ENCODE measurements at places on chromosomes 6 and 20. TPM values are rescaled to one million over a fixed set of nuclear protein-coding genes. Genes with fewer than 3 reads are reported as not detected.

The CST2 gene
- not detected for total RNA-seq

The BPIFB1 gene
- 263 TPM for total RNA-seq

The TSPO2 gene
- total RNA-seq, result not detected

The ADGB gene
- 6.2 TPM for total RNA-seq

The SCGN gene
- not detected for total RNA-seq

GRCh38 chr6:67896476-67896875 lies 738.6 kb upstream of the ADGRB3 start:
- DNase-seq, result no peak
- H3K4me1 ChIP-seq, result no peaks in the 10 kb centered on the region
- no peaks in the 10 kb centered on the region for H3K36me3 ChIP-seq
- no peaks in the 10 kb centered on the region for H3K27me3 ChIP-seq

DNA sequence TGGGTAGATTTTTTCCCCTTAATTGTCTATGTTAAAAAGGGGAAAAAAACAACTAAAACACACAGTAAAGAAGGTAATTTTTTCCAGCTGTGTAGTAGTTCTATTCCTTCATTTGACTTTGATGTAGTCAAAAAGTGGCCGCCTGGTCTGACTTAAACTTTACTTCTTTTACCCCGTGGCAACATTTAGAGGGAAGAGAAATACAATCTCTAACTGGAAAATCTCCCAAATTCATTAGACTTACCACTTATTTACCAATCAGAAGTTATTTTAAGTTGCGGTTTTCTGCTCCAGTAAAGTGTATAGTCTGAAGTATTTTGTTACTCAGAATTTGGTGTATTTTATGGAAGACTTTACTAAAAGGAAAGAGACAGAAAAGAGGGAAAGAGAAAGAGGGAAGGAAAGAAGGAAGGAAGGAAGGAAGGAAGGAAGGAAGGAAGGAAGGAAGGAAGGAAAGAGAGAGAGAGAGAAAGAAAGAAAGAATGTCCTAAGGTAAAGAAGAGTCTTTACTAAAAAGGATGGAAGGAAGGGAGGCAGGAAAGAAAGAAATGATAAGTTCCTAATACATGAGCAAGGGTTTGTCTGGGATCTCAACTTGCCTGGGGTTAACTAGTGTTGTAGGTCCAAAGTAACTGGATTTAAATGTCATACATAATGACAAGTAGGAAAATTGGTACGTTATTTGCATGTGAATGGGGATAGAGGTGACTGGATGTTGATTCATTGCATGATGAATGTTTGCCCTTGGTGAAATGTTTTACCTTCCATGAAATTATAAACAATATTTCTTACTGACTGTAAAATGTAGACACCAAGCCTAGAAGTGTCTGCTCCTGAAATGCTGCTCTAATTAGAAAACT lies 135.1 kb downstream of the SAMD5 start:
- no peak for DNase-seq
- no peaks in the 10 kb centered on the region for H3K4me1 ChIP-seq
- H3K36me3 ChIP-seq, result no peaks in the 10 kb centered on the region
- H3K27ac ChIP-seq, result no peak overlapping the region

DNA sequence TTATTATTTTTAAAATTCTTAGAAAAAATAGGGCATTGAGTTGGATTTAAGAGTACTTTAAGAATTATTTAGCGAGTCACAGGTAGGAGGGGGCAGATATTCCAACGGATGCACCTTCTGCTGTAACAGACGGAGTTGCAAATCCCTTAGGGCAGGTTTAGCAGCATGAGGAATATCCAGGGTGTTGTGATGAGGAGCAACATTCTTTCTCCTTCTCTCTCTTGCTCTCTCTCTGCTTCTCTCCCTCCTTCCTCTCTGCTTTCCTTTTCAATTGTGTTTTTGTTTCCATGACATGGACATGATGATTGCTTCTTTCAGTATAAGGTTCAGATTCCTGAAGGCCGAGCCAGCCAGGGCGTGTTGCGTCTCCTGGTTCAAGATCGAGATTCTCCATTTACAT lies 28.9 kb downstream of the CDH26 start:
- H3K36me3 ChIP-seq, result no peaks in the 10 kb centered on the region
- H3K4me3 ChIP-seq, result no peak overlapping the region
- peaks cover 11% of the 10 kb centered on the region for H3K4me1 ChIP-seq
- no peak for DNase-seq

- no peaks in the 10 kb centered on the region for H3K27me3 ChIP-seq
- DNase-seq, result no peak
Observed at GRCh38 chr6:31736768-31737314, 511 bp upstream of the CLIC1 start.

GRCh38 chr6:24307881-24308280 lies 50.0 kb downstream of the DCDC2 start:
- H3K27ac ChIP-seq, result no peak overlapping the region
- DNase-seq, result no peak
- H3K4me1 ChIP-seq, result no peaks in the 10 kb centered on the region
- H3K36me3 ChIP-seq, result no peaks in the 10 kb centered on the region

GRCh38 chr6:11092668-11093375 lies 812 bp upstream of the SMIM13 start:
- H3K27me3 ChIP-seq, result no peaks in the 10 kb centered on the region
- no peaks in the 10 kb centered on the region for H3K36me3 ChIP-seq
- DNase-seq, result no peak
- peaks cover 24% of the 10 kb centered on the region for H3K4me1 ChIP-seq
- H3K27ac ChIP-seq, result peak overlapping the region; percentile 98

GRCh38 chr20:9616833-9617461 lies 102.6 kb downstream of the LAMP5 start:
- no peaks in the 10 kb centered on the region for H3K4me1 ChIP-seq
- peak; percentile 68 for DNase-seq
- H3K27me3 ChIP-seq, result peaks cover 8% of the 10 kb centered on the region
- H3K27ac ChIP-seq, result no peak overlapping the region
- H3K36me3 ChIP-seq, result no peaks in the 10 kb centered on the region

GRCh38 chr6:72890233-72890632 lies 268.4 kb downstream of the KCNQ5 start:
- H3K4me3 ChIP-seq, result no peak overlapping the region
- H3K4me1 ChIP-seq, result no peaks in the 10 kb centered on the region
- no peaks in the 10 kb centered on the region for H3K36me3 ChIP-seq
- DNase-seq, result no peak
- H3K27me3 ChIP-seq, result no peaks in the 10 kb centered on the region
- no peak overlapping the region for H3K27ac ChIP-seq

DNA sequence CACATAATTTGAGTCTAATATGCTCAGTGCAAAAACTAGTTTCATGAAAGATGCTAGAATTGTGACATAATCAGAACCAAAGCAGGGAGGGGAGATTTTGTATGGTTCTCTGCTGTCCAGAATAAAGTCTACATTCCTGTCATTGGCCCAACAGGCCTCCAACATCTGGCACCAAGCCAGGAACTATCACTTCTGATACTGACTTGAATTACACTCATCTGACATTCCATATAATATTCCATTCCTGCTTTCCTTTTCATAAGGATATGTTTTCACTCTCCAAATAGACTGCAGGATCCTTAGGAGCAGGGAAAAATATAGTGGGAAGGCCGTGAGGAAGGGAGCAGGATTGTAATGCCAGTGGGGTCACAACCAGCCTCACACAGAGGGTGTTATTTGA lies 84.6 kb upstream of the BTN3A2 start:
- DNase-seq, result no peak
- peaks cover 7% of the 10 kb centered on the region for H3K36me3 ChIP-seq
- H3K4me3 ChIP-seq, result no peak overlapping the region
- peaks cover 9% of the 10 kb centered on the region for H3K4me1 ChIP-seq
- H3K27me3 ChIP-seq, result no peaks in the 10 kb centered on the region

GRCh38 chr6:166162599-166163342 lies 4.9 kb downstream of the TBXT start:
- DNase-seq, result no peak
- H3K36me3 ChIP-seq, result no peaks in the 10 kb centered on the region
- H3K27ac ChIP-seq, result no peak overlapping the region

- H3K4me1 ChIP-seq, result peaks cover 6% of the 10 kb centered on the region
- H3K27me3 ChIP-seq, result no peaks in the 10 kb centered on the region
- H3K27ac ChIP-seq, result no peak overlapping the region
- no peak for DNase-seq
- H3K36me3 ChIP-seq, result peaks cover 28% of the 10 kb centered on the region
Observed at GRCh38 chr6:37309046-37309445, 44.7 kb upstream of the RNF8 start.

- H3K4me3 ChIP-seq, result no peak overlapping the region
- H3K27me3 ChIP-seq, result peaks cover 35% of the 10 kb centered on the region
- no peak overlapping the region for H3K27ac ChIP-seq
- no peaks in the 10 kb centered on the region for H3K36me3 ChIP-seq
- no peaks in the 10 kb centered on the region for H3K4me1 ChIP-seq
- no peak for DNase-seq
Observed at GRCh38 chr20:56828402-56828801, 199.3 kb downstream of the TFAP2C start.

DNA sequence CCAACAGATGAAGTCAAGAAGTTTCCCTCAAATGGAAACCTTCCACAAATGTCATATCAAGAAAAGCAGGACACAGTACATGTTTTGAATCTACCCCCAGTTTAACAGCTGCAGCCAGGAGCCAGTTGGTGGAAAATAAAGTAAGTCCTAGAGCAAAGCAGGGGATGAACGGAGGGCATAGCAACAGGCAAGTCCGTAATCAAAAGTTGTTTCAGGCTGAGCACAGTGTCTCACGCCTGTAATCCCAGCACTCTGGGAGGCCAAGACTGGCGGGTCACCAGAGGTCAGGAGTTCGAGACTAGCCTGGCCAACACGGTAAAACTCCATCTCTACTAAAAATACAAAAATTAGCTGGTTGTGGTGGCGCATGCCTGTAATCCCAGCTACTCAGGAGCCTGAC lies 2.4 kb upstream of the SALL4 start:
- H3K27ac ChIP-seq, result no peak overlapping the region
- H3K4me3 ChIP-seq, result no peak overlapping the region
- peaks cover 18% of the 10 kb centered on the region for H3K4me1 ChIP-seq
- DNase-seq, result no peak

DNA sequence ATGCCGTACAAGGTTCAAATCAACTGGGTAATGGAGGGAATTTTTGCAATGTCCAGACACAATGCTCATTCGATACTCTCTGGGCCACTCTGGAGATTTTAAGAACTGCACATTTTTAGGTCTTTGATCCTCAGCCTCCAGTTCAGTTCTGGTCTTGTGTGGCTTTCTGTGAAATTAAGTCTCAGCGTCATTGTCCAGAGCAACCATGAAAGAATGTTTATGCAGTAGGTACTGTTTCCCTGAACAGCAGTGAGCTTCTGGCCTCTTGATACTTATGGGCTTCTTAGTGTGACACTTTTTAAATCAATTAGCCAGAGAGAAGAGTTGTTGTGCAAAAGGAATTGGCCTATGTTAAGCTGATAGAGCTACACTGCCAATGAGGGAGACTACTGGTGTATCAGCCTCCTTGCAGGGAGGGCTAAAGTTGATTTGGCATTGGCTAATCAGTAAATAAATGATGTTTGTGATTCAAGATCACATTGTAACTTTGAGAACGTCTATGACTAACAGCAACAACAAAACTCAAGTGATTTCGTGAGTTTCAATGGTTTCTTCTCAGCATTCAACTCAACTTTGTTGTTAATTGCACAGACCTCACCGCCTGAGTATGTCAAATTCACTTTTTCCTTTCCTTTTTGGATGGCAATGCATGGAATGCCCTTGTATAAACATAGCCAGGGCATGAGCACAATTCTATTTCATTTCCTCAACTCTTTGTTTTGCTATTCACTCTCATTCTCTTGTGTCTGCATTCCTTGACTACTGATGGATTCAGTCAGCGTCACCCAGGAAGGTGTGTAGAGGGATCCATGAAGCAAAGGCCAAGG lies 85.1 kb downstream of the GJA1 start:
- H3K36me3 ChIP-seq, result no peaks in the 10 kb centered on the region
- no peak overlapping the region for H3K4me3 ChIP-seq
- no peaks in the 10 kb centered on the region for H3K27me3 ChIP-seq
- H3K27ac ChIP-seq, result peak overlapping the region; percentile 63
- H3K4me1 ChIP-seq, result peaks cover 25% of the 10 kb centered on the region

DNA sequence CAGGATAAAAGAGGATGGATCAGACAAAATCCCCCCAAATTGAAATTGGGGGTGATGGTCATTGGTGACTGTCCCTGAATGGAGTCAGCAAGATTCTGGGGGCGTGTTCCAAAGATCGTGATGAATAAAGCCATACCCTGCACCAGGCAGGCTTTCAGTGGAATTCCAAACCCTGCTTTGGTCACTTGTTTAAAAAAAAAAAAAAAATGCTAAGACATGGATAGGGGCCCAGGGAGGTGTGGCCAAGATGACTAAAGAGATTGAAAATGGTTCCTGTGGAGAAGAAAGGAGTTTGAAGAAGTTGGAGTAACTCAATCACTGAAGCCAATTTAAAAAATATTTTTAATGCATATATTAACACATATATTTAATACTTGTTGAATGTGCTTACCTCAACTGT lies 161.4 kb upstream of the KCNG1 start:
- H3K36me3 ChIP-seq, result no peaks in the 10 kb centered on the region
- no peaks in the 10 kb centered on the region for H3K27me3 ChIP-seq
- no peak overlapping the region for H3K4me3 ChIP-seq
- no peak for DNase-seq
- H3K4me1 ChIP-seq, result no peaks in the 10 kb centered on the region

GRCh38 chr6:24614043-24614420 lies 32.0 kb downstream of the KIAA0319 start:
- no peak overlapping the region for H3K27ac ChIP-seq
- no peaks in the 10 kb centered on the region for H3K4me1 ChIP-seq

GRCh38 chr20:32484225-32484957 lies 100.7 kb downstream of the NOL4L start:
- H3K36me3 ChIP-seq, result no peaks in the 10 kb centered on the region
- peaks cover 45% of the 10 kb centered on the region for H3K4me1 ChIP-seq
- peak overlapping the region; percentile 73 for H3K4me3 ChIP-seq
- peak overlapping the region; percentile 76 for H3K27ac ChIP-seq
- no peaks in the 10 kb centered on the region for H3K27me3 ChIP-seq

- no peak for DNase-seq
- H3K27ac ChIP-seq, result peak overlapping the region; percentile 46
- H3K4me1 ChIP-seq, result peaks cover 3% of the 10 kb centered on the region
- H3K4me3 ChIP-seq, result no peak overlapping the region
Observed at GRCh38 chr20:33693741-33694638, 7.8 kb upstream of the E2F1 start.

- no peak for DNase-seq
- H3K4me1 ChIP-seq, result no peaks in the 10 kb centered on the region
- H3K27me3 ChIP-seq, result no peaks in the 10 kb centered on the region
- H3K36me3 ChIP-seq, result peaks cover 32% of the 10 kb centered on the region
- H3K4me3 ChIP-seq, result no peak overlapping the region
- no peak overlapping the region for H3K27ac ChIP-seq
Observed at GRCh38 chr6:138300469-138300868, 77.2 kb upstream of the SMIM28 start.

Measured in lower lobe of right lung (tissue), 2 donors.